H9 (cell line): ENCODE measurements at places on chromosomes 16 and 17.

GRCh38 chr17:55322453-55322985 is 57.8 kb downstream of the HLF start:
- no peak for DNase-seq

DNA sequence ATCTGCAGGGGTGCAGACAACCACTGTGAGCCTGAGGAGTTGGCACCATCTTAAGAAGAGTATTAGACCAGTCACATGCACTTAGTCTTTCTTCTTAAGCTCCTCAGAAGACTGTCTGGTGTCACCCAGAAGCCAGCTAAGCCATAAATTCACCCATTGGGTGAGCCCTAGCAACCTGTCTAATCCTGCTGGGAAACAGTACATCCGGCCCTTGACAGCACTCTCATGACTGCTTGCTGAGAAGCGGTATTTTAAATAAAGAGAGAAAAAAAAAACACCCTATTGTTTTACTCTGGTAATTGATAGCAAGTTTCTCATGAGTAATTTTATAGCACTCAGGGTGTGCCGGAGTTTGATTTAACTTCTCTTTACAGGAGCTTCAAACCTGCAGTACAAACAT is 134.7 kb downstream of the SOX9 start:
- no peak for DNase-seq

DNA sequence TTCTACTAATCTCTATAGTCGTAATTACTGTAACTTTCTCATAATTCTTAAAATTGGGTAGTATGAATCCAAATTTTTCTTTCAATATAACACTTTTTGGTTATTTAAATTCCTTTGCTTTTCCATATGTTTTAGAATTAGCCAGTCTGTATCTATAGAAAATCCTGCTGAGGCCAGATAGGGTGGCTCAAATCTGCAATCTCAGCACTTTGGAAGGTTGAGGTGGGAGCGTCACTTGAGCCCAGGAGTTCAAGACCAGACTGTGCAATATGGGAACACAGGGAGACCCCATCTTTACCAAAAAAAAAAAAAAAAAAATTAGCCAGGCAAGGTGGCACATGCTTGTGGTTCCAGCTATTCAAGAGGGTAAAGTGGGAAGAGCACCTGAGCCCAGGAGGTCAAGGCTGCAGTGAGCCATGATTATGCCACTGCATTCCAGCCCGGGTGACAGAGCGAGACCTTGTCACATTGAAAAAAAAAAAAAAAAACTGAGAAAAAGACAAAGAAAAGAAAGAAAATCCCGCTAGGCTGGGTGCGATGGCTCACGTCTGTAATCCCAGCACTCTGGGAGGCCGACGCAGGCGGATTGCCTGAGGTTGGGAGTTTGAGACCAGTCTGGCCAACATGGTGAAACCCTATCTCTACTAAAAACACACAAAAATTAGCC is 9.3 kb downstream of the TERF2 start:
- no peak for DNase-seq

DNA sequence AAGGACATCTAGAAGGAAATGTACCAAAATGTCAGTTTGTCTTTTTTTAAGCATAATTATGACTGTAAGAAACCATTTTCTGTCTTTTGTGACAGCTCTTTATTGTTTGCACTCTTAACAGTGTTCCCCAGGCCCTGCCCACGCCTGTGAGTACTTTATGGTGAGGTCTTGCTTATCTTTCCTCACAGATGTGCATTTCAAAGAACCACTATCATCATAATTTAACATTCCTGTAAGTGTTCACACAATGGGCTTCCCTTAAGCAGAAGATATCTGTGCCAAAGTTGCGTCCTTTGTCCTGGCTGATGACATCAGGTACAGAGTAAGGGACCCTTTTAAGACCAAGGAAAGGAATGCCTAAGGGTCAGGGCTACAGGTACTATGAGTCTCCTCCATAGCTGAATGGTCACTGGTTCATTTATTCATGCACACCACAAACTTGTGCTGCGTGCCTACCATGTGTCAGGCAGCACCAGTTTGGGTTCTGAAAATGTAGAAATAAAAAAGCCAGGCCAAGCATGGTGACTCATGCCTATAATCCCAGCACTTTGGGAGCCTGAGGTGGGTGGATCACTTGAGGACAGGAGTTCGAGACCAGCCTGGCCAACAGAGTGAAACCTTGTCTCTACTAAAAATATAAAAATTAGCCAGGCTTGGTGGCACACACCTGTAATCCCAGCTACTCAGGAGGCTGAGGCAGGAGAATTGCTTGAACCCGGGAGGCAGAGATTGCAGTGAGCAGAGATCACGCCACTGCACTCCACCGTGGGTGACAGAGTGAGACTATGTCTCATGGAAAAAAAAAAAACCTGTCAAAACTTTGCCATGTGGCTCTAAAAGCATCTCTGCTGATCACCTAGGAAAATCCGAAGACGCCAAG is 55.4 kb upstream of the NLK start:
- DNase-seq = no peak

- no peak for DNase-seq
Measured at GRCh38 chr16:29307598-29308507, 98.7 kb downstream of the NPIPB11 start.

- no peak for DNase-seq
Measured at GRCh38 chr17:60391471-60392041, 377 bp downstream of the USP32 start.

DNA sequence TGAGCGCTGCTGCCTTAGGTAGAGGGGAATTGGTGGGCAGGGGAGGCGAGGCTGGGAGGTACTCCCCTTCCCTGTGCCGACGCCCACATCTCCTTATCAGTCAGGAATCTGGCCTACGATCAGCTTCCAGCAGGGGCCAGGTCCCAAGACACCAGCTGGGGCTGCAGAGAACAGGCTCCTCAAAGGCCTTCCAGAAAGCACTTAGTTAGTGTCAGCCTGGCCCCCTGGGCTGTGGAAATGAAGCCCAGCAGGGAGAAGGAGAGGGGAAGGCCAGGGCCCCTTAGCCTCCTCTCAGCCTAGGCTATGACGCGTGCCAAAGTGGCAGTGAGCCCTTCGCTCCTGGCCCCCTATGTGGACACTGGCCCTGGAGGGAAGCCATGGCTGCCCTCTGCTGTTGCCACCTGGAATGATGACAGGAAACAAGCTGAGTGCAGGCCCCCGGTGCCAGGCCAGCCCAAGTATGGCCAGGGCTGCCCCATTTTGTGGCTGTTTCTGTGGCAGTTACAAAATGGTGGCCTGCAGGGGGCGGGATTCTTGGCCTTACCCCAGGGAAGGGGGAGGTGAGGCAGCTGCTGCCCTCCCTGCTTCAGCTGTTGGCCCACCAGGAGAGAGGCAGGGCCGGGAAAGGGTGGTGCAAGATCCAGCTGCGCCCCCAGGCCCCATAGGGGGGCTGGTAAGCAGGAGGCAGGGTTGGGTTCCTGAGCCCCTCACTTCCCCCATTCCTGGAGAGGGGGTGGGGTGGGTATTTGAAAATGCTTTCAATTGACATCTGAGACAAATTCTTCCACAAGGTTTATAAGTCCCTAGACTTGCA is 11.3 kb downstream of the TBX4 start:
- peak; percentile 73 for DNase-seq

DNA sequence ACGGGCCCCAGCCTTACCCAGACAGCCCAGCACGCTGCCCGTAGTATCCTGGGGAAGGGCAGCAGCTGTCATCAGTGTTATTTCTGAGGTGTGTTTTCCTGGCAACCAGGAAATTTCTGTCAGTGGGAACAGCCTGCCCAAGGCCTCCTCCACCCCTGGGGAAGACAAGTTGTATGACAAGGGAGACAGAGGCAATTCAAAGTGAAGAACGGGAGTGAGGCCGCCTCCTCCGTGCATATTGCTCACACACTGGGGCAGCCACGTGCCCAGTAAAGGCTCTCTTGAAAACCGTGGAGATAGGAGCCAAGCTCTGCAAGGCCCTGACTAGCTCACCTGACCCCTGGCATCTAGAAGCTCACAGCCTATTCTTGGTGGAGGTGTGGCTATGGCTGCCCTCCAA is 57.6 kb downstream of the RAI1 start:
- DNase-seq = no peak

GRCh38 chr16:13393816-13394215 is 492.4 kb downstream of the SHISA9 start:
- no peak for DNase-seq

GRCh38 chr17:5775098-5775497 is 190.8 kb upstream of the NLRP1 start:
- DNase-seq = no peak
